ENCODE measurements at places on chromosomes 4 and X.

DNA sequence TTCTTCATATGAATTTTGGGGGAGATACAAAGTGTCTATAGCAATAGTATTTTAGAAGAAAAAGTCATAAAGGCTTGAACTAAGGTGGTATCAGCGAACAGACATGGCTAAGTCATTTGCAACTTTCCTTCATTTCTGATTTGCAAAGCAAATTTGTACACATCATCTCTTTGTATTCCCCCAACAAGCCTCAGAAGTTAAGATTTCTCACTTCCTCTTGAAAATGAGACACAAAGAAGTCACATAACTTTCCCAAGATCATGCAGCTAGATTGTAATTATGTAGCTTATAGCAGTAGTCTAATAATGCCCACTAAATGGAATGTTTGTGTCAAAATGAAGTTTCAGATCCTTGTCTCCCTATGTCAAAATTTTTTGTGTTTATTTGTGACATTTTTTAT lies 709.8 kb upstream of the HS3ST1 start:
- DNase-seq: no peak

GRCh38 chrX:134501941-134502340 lies 42.0 kb downstream of the HPRT1 start:
- DNase-seq: no peak

DNA sequence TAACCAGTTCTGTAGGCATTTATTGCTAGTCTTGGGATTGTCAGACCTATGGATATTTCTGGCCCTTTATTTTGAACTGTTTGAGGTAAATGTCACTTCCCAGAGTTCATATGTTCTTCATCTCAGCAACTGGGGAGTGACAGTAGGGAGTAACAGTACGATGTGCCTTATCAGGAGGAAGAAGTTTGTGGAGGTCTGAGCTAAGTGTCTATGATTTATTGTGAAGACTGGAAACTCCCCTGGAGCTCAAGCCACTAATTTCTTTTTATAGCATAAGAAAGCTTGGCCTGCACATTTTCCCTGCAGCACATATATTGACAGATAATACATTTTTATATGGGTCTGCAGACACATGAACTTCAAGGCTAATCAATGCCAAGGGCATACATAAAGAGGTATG lies 383.8 kb downstream of the GRXCR1 start:
- DNase-seq: no peak

DNA sequence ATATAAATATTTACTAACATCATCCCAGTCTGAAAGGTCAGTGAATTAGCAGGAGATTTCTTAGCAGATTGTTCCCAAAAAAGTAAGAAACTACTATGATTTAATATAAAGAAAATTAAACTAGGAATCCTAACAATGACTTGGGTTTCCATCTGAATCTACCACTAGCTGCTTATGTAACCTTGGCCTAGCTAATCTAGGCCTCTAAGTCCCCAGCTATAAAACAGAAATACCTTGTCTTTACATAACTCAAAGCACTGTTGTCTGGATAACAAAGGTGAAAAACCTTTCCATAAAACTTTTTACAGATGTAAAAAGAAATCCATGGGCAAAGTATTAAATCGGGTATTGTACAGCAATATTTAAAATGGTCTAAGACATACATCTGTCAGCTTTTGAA lies 3.0 kb downstream of the FBXL5 start:
- no peak for DNase-seq

DNA sequence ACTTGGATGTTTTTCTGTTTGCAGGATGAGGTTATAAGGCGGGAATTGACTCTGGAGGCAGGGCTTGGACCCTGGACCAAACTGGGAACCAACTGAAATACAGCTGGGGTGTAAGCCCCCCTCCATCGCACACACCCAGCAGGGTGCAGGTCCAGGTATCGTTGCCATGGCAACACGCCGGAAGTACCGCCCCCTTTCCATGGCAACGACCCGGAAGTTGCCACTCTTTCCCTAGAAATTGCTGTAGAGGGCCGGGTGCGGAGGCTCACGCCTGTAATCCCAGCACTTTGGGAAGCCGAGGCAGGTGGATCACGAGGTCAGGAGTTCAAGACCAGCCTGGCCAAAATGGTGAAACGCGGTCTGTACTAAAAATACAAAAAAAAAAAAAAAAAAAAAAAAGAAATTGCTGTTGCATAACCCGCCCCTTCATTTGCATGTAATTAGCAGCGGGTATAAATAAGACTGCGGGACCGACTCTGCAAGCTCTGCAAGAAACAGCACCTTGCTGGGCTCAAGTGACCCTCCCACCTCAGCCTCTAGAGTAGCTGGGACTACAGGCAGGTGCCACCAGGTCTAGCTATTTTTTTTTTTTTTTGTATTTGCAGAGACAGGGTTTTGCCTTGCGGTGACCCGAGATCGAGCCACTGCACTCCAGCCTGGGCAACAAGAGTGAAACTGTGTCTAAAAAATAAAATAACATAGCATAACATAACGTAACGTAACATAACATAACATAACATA lies 139.6 kb downstream of the CRLF2 start:
- DNase-seq: no peak

All from H4 (cell line).